ENCODE measurements at places on chromosomes 7 and 10.

DNA sequence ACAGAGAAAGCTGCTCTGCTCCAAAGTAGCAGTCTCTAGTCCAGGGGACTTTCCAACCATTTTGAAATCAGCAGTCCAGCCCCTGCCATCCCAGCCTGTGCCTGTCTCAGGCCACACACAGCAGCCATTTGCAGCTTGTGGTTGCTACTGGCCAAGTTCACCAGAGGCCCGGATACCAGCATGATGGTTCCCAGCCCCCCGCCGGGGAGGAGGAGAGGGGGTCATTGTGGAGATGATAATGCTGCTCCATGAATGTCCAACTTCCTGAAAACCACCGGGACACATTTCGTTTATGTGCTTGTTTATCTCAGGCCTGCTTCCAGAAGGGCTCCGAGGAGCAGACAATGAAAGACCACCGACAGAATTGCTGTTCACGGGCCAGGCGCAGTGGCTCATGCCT, 160.0 kb downstream of the UBE2H start:
- DNase-seq, result no peak

DNA sequence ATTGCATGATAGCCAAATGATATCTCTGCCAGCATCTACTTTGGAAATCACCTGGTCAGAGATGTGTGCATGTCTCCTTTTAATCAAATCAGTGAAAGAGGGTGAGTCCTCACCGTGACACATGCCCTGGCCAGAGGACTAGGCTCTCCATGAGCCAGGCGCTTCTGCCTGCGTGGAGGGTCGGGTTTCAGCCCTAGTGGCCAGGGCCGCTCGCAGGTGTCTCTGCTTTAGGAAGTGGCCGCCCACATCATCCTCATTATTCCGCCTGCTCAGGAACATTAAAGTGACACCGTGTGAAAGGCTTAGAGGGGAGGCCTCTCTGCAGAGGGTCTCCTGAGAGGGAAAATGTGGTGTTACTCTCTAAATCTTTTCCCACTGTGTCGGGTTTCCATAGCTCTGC, 173.6 kb upstream of the PRKCQ start:
- DNase-seq, result no peak

DNA sequence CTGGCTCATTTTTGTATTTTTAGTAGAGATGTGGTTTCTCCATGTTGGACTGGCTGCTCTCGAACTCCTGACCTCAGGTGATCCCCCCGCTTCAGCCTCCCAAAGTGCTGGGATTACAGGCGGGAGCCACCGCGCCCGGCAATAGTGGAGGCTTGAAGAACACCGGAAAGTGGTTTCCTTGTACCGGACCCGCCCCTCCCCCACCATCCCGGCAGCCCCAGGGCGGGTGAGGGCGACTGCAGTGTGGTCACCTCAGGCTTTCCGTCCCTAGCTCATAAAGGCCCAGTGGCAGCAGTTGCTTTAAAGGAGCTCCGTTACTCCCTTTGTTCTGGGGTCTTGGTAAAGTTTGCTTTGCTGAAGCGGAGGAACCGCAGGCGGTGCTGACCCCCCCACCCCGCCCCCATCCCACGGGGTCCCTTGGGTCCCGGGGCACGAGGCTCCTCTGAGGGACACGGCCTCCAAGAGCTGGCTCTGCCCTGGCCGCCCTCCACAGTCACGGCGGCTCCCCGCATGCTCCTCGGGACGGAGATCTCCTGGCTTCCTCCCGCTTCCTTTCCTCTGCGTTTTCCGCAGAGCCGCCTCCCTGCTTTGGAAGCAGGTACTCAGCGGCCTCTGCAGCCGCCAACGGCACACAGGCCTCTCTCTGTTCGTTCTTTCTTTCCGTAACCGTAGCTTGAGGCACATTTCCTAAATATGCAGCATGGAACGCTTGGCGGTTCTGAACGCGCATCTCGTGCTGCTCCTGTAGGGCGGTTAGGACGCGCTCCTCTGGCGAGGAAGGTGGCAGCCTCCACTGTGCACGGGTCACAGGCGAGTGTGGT, 77.3 kb downstream of the DNAJB6 start:
- no peak for DNase-seq

DNA sequence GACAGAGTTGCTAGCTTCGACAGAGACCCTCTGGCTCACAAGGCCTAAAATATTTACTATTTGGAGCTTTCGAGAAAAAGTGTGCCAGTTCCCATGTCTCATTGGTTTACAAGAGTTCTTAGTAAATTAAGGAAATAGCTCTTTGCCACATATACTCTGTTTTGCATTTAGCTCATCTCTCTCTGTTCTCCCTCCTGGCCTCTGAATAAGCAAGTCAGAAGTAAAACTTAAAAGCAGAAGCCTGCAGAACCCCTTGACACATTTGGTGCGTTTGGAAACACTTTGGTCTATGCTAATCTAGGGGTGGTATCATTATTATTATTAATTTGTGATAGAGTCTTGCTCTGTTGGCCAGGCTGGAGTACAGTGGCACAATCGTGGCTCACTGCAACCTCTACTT, 6.4 kb downstream of the CARD11 start:
- no peak for DNase-seq

- no peak for DNase-seq
Observed at GRCh38 chr7:26492816-26493215, 201.2 kb downstream of the SNX10 start.

GRCh38 chr7:650339-651031, 76.0 kb upstream of the DNAAF5 start:
- DNase-seq, result no peak

DNA sequence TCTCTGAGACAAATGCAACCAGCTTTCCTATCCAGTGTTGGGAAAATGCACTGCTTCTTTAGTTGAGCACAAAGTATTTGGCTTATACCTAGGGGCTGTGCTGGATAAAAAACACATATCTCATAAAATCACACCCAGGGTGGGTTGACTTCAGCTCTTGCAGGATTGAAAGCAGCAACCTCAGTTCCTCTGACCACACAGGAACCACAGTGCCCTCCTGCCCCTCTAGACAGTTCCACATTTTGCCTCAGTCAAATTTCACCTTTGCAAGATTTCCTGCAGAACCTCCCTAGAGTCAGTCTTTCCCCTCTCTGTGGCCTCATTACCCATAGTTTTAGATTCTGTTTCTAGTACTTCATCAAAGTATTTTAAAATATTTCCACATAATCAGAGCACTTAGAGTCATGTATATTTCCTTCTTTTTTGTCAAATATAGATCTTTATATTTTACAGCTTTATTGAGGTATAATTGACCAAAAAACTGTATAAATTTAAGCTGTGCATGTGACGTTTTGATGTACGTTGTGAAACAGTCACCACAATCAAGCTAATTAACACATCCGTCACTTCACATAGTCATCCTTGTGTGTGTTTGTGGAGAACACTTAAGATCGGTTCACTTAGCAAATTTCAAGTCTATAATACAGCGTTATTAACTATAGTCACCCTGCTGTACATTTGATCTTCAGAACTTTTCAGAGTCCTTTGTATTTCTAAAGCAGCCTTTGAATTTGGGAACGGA, 37.0 kb upstream of the EGR2 start:
- DNase-seq, result no peak

DNA sequence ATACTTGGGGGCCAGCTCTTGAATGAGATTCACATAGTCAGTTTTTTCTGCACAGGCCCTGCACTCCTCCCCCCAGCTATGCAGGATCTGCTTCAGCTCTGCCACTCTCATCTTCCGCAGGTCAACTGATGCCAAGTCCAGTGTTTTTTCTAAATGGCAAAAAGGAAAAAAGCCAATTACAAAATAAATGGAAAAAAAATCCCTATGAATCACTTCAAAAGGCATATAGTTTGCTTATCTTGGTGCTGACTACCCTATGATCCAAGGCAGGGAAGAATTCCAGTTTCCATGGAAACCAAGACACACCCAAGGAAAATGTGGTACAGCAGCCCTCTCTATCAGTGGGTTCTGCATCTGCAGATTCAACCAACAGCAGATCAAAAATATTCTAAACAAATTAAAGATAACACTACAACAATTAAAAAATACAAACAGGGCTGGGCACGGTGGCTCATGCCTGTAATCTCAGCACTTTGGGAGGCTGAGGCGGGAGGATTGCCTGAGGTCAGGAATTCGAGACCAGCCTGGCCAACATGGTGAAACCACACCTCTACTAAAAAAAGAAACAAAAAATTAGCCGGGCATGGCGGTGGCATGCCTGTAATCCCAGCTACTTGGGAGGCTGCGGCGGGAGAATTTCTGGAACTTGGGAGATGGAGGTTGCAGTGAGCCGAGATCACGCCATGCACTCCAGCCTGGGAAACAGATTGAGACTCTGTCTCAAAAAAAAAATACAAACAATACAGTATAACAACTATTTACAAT, 17.6 kb downstream of the CDNF start:
- peak; percentile 84 for DNase-seq

DNA sequence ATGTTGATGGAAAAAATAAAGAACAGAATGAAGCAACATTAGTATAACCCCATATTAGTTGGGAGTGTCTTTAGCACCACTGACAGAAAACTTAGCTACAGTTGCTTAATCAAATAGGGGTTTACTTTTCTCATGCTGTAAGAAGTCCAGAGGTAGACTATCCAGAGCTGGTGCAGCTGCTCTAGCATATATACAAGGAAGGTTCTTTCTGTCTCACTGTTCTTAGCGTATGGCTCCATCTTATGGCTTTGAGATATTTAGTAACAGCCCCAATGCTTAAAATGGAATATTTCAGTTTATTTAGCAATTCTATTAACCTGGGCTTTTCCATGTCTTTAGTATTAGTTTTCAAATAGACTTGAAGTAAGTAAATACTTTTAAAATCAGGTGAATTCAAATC, 15.2 kb upstream of the WNT2 start:
- DNase-seq, result no peak

GRCh38 chr7:96589038-96589437, 120.6 kb downstream of the SEM1 start:
- no peak for DNase-seq

DNA sequence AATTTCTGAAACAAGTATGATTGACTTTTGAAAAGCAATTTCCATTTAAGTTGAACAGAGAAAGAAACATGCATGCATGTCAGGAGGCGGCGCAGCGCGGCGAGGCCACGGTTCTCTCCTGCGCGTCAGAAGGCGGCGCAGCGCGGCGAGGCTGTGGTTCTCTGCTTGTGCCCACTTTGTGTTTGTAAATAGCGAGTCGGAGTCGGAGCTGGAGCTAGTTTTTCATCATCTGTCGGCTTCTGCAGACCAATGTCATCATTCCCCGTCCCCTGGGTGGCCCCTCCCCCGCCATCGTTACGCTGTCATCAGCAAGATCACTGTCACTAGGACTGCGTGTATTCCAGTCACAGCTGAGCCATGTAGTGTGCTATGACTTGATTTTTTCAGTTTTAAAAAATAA, 49.2 kb downstream of the INPP5A start:
- no peak for DNase-seq

GRCh38 chr10:76398043-76398710, 966.8 kb downstream of the LRMDA start:
- DNase-seq, result no peak

DNA sequence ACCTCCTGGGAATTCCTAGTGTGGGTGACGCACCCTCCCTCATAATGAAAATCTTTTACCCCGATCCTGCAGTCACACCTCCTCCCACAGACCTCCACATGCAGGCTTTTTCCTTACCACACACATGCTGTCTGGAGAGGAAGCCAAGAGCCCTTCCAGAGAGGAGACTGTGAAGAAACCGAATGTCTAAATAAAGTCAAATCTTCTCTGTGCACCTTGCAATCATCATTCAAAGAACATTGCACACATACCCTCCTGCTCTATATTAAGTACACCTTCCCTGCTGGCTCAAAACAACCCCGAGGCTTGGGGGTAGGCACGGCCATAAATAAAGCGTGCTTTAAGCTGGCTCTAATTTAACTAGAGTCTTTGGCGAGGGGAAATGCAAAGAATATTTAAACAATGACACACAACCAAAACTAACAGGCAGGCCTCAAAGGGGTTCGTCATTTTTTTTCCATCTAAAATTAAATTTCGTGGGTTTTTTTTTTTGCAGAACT, 34.9 kb downstream of the CALML3 start:
- DNase-seq, result no peak

DNA sequence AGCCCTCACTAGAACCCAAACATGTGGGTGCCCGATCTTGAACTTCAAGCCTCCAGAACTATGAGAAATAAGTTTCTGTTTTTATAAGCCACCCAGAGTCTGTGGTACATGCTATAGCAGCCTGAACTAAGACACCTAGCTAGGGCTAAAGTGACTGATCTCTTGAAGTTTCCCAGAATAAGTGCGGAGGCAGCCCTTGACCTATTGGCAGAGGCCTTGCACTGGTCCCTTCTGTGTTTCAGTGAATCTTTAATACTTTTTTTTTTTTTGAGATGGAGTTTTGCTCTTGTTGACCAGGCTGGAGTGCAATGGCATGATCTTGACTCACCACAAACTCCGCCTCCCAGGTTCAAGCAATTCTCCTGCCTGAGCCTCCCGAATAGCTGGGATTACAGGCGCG, 85.1 kb downstream of the SVOPL start:
- DNase-seq, result no peak

- no peak for DNase-seq
Observed at GRCh38 chr7:51295440-51296245, 21.0 kb downstream of the COBL start.

- DNase-seq, result no peak
Observed at GRCh38 chr10:102001435-102002068, 54.4 kb downstream of the ARMH3 start.

- no peak for DNase-seq
Observed at GRCh38 chr7:129843365-129843898, 109.3 kb downstream of the UBE2H start.

Data from RKO (cell line).